ENCODE measurements at places on chromosomes 7 and 10.

DNA sequence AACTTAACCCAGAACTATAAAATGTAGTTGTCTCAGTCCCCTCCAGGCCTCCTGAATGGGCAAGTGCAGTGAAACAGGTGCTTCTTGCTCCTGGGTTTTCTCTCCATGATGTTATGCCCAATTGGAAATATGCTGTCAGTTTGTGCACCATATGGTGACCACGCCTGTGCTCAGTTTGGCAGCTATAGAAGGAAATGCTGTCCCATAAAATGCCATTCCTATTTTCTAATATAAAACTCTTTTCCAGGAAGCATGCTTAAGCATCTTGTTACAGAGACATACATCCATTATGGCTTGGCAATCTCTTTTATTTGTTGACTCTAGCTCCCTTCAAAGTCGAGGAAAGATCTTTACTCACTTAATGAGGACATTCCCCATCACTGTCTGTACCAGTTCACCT is 45.2 kb downstream of the FGFBP3 start:
- no peak for DNase-seq

- DNase-seq, result no peak
Measured at GRCh38 chr10:34769899-34770298, 45.2 kb downstream of the PARD3 start.

DNA sequence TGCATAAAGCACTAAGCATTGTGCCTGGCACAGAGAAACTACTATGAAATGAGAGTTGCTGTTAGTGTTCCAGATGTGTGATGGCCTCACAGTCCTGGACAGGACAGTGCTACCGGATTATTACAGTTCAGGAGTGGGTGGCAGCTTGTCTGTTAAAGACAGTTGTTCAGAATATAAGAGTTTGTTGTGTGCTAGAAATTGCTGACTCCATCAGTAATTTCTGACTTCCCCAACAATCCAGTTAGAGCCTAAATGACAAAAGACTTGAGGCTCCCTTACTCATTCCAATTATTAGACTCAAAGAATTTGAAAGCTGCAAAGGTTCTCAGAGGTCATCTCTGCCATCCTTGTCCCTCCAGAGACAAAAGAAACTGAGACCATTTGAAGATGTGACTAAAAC is 34.3 kb upstream of the DNAJB12 start:
- no peak for DNase-seq

DNA sequence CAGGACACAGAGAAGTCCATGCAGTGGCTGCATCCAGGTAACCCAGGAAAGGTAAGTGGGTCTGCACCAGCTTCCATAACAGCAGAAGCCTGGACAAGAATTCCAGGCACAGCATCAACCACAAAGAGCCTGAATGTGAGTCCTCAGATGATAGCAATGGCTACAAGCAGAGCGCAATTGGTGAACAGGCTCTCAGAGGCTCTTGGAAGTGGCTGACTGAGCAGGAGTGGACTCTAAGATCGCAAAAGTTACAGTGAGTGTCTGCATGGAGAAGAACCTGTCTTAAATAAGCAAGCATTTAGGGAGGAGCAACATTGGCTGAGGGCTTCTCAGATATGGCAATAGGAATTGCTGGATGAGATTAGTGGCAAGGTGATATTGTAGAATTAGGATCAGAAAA is 41.6 kb upstream of the VWC2 start:
- DNase-seq, result no peak

DNA sequence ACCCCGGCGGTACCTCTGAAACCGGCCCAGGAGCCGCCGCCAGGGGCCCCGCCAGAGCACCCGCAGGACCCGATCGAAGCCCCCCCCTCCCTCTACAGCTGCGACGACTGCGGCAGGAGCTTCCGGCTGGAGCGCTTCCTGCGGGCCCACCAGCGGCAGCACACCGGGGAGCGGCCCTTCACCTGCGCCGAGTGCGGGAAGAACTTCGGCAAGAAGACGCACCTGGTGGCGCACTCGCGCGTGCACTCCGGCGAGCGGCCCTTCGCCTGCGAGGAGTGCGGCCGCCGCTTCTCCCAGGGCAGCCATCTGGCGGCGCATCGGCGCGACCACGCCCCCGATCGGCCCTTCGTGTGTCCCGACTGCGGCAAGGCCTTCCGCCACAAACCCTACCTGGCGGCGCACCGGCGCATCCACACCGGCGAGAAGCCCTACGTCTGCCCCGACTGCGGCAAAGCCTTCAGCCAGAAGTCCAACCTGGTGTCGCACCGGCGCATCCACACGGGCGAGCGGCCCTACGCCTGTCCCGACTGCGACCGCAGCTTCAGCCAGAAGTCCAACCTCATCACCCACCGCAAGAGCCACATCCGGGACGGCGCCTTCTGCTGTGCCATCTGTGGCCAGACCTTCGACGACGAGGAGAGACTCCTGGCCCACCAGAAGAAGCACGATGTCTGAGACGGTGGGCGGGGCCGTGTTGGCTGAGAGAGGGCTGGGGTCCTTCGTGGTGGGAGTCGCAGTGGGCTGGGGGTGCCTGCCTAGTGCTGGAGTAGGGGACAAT is 3.8 kb downstream of the REPIN1 start:
- no peak for DNase-seq

- DNase-seq, result no peak
Measured at GRCh38 chr10:112336556-112337201, 37.2 kb upstream of the ACSL5 start.

DNA sequence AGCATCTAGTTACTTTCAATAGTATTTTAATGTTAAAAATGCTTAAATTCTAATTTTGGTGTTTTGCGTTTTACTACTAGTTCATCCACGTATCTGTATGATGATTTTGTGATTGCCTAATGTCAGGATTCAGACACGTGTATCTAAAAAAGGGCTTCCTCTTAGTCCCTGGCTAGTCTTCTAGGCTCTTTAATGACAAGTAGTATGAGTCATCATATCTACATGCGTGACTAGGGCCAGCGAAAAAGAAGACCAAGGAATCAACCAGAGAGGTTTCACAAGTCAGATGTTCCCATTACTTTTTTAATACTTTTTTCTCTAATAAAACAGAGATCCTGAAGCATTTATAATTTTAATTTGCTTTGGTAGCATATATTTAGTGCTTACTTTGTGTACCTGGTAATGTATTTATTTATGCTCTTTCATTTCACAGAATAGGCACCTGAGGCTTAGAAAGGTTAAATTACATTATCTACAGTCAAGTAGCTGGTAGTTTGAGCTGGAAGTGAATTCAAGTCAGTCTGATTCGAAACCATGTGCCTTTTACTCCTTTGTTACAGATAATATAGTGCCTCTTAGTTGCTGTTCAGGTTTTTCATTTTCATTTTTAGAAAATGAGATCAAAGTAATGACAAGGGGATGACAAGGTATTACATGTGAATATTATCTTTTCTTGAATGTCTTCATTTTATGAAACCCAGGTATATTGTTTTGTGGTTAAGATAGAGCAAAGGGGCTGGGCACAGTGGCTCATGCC is 140.3 kb downstream of the FOXP2 start:
- DNase-seq, result no peak

DNA sequence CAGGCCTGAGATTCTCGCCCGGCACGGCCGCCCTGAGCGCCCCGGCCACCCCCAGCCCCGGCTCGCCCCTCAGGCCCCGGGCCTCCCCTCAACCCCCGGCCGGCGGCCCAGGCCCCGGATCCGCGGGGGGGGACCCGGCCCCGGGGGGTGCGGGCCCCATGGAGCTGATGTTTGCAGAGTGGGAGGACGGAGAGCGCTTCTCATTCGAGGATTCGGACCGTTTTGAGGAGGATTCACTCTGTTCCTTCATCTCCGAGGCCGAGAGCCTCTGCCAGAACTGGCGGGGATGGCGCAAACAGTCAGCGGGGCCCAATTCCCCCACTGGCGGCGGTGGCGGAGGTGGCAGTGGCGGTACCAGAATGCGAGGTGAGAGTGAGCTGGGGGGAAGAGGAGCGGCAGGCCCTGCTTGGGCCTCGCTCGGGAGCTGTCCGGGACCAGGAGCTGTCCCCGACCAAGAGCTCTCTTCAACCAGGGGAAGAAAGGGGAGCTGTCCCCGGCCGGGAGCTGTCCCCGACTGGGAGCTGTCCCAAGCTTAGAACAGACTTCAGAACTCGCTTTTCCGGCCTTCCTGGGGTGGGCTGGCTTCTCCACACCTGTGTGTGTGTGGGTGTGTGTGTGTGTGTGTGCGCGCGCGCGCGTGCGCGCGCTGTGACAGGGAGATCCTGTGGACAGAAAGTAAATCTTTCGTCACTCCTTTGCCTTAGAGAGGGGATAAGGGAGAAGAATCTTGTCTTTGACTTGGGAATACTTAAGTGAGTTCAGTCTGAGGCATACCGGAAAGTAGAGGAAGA is 510 bp downstream of the ZSWIM8 start:
- peak; percentile 85 for DNase-seq

GRCh38 chr10:57053530-57053929 is 692.5 kb upstream of the ZWINT start:
- no peak for DNase-seq

DNA sequence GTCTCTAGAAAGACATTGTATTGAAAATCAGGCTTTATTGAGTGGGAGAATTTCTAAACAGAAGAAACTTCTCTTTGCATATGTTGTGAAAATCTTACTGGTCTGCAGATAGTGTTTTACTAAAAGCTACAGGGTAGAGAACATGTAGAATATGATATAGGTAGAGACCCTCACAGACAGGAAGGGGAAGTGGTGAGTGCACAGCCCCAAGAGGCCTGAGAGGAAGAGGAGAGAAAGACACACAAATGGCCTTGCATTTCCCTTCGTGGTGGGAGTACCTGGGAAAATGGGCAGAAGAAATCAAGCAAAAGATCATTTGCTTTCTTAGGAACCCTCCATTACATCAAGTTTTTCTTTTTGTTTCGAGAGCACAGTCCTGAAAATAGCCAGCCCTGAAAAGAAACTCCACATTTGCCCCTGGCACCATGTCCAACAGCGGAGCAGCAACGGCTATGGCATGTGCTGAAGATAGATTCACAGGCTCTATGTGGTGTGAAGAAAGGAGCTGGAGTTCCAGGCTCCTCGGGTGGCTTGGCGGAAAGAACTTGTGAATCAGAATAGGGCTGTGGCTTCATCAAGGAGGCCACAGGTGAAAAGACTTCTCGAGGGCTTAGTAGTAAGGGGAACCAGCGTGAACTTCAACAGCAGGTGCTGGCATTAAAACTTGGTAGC is 143.5 kb downstream of the CALCR start:
- no peak for DNase-seq

GRCh38 chr10:3691482-3691881 is 93.5 kb downstream of the KLF6 start:
- DNase-seq, result no peak

DNA sequence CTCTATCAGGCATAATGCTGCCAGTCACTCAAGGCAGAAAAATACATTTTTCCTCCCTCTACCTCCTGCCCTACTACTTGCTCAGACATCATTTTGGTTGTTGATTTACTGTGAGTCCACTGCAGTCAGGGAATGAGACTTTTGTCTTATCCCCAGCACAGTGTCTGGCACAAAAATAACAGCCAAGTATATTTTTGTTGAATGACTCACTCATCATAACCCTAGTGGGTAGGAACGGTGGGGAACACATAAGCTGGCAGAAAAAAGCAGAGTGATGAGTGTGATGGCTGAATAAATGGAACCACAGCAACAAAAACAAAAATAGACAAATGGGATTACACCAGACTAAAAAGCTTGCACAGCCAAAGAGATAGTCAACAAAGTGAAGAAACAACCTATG is 65.8 kb upstream of the LAMB4 start:
- DNase-seq, result no peak

- DNase-seq, result no peak
Measured at GRCh38 chr10:122140941-122141623, 130.0 kb upstream of the BTBD16 start.

- no peak for DNase-seq
Measured at GRCh38 chr10:95266674-95267095, 24.1 kb downstream of the PDLIM1 start.

DNA sequence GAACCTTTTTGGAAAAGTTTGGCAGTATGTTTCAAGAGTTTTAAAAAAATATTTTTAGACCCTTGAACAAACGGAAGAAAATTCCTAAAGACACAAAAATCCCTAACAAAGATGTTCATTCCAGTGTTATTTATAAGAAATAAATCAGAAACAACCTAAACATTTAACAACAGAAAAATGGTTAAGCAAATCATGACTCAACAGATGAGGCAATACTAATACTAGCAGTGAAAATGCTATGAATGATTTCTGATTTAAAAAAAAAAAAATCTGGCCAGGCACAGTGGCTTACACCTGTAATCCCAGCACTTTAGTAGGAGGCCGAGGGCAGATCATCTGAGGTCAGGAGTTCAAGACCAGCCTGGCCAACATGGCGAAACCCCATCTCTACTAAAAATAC is 61.0 kb downstream of the ARHGAP12 start:
- DNase-seq, result no peak

DNA sequence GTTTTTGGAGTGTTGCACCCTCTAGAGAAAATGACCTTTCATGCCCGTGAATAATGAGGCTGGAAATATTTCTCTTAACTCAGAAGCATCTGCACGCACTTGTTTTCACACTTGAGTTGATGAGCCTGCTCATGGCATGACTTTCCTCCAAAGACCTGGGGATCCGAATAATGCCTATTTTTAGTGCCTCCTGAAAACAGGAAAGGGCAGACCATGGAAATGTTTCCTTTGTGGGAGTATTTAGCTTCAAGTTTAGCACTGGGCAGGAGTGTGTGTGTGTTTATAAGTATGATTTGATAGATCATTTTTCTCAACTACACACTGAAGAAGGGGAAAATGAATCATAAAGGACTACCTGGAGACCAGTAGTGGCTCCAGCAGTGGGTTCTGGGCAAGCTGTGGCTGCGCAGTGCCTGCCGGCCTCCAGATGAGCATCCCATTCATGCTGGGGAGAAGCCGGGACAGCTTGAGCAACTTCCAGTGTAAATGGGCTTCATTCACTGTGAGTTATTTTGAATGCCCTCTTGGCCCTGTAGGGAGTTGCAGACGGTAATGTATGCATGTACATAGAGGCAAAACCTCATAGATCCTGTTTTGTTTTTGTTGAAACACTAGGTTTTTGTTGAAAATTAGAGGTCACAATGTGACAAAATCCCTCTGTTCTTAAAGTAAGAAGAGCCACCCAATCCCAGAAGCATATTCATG is 117.8 kb upstream of the INSYN2A start:
- DNase-seq, result no peak

DNA sequence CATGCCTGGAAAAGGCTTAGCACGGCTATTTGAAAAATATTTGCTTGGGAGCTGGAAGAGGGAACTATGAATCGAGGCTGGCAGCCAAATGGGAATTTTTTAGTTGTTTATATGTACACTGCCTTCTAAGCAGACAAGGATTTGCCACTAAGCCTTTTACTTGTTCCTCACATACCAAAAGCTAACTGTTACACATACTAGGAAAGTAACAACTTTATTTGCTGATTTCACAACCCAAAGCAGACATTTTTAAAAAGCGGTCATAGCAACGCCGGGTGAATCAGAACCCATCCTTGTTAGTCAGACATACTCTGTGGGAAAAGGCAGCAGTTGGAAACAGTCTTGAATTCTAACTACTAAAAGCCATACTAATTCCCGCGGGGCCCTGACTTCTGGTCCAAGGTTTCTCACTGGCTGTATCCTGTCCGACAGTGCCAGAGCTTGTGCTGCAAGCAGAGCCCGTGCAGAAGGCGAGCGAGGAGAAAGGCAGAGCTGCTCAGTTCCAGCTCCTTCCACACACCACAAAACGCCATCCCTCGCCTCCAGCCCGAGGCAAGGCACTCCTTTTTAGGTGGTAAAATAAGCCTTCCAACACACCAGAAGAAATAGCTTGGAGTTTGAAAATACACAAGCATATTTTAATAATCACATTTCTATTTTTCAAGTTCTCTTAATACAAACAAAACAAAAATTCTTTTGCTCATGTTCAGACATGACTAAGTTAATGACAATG is 89.2 kb downstream of the RNF216 start:
- no peak for DNase-seq

All from activated CD4-positive, alpha-beta T cell treated with anti-CD3 and anti-CD28 coated beads, Interleukin-2, amount 10 ng/mL, durations not matched to agents 24 days and 14 days (primary cell).